ENCODE measurements at places on chromosomes 13 and 19.
A peak's percentile ranks its signal among the peaks of the same experiment; 100 is the strongest.

DNA sequence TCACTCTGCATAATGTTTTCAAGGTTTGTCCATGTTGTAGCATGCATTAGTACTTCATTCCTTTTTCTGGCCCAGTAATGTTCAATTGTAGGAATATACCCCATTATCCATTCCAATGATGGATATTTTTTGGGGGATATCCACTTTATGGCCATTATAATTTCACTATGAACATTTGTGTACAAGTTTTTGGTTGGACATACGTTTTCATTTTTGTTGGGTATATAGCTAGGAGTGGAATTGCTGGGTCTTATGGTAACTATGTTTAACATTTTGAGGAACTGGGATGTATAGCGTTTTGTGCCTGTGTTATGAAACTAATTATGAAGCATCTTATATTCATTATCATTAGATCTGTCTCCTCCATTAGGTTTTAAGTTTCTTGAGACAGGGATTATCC is 191.6 kb downstream of the TM9SF2 start:
- DNase-seq = no peak

DNA sequence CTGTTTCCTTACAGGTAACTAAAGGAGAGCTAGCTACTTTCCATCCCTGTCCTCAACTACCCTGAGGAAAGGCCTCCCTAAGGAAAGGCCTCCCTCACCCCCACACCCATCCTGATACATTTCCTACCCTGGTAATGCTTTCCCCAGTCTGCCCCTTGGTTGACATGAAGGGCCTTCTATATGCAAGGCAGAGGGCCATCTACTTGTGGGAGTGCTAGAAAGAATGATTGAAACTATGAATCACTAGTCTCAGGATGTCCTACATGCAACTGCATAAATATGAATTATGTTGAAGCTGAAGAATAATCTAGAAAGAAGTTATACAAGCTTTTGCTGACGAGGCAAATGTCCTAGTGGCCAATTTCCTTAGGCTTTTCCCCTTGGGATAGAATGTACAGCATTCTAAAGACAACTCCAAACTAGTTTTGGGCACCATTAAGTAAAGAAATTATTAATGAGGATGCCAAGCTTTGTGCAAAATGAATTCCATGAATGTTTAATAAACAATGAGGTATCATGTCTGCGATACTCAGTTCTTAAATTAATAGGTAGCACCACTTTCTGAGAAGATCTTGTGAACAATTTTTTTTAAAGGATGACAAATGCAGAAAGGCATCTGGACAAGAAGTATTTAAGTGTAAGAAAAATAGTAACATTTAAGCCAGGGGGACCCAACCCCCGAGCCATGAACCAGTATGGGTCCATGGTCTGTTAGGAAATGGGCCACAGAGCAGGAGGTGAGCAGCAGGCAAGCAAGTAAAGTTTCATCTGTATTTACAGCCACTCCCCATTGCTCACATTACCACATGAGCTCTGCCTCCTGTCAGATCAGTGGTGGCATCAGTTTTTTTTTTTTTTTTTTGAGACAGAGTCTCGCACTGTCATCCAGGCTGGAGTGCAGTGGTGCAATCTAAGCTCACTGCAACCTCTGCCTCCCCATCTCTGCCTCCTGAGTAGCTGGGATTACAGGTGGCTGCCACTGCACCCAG is 223.0 kb downstream of the LHFPL6 start:
- no peak for DNase-seq

- DNase-seq = no peak
Measured at GRCh38 chr13:114034481-114034891, 60.6 kb upstream of the C13orf46 start.

DNA sequence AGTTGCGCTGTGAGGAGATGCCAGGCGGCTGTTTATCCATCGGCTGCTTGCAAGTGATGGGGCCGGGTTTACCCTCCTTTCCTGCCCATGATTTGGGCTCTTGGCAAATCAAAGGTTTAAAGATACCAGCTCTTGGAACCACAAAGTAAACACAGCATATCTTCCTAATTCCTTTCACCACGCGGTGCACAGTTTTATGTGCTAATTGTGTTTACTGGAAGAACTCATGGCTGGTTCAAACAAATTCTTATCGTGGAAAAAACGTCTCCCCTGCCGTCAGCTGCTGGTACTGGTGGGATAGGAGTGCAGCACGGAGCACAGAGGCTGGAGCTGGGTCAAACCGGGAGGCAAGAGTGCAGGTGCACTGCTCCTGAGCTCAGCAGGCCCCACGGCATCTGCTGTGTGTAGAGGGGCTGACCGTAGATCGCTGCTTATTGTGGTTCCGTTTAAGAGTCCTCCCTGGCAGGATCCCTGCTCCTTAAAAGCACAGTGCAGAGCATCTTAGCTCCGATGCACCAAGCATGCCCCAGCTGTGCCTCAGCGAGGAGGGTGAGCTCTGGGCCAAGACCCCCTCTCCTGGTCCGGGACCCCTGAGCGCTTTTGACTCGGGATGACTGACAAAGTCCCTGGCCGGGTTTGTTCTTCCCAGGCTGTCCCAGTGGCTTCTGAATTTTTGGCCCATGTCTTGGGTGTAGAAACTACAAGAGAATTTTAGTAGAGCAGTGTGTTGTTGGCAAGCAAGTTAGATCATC is 51.3 kb upstream of the GAS6 start:
- DNase-seq = no peak

DNA sequence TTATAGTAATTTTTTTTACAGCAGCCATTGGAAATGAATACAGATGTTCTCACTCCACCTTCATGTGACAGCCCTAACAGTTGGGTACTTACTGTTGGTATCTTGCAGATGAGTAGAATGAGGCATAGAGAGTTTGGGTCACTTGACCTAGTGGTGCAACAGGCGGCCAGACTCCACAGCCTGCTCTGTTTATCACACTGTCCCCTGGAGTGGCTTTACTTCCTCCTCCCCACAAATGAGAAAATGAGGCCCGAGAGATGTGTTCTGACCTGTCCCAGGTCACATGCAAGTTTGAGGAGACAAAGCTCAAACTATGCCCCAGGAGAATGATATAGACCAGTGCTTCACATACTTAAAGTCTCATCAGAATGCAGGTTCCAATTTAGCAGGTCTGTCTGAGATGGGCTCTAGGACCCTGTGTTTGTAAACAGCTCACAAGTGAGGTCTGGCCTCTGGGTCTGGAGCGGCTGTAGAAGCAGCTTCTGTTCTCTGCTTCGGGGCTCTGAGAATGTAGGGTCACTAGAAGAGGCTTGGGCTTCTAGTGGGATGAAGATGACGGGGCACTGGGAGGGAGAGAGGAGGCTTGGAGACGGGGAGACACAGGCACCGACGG is 37.4 kb upstream of the RCBTB2 start:
- no peak for DNase-seq

GRCh38 chr13:51465124-51465523 is 12.3 kb upstream of the INTS6 start:
- DNase-seq = no peak

- peak; percentile 88 for DNase-seq
Measured at GRCh38 chr19:9009935-9010651, at the start of gene MUC16. TSS of gene MUC16 (minus strand) at chr19:9010409.

- DNase-seq = no peak
Measured at GRCh38 chr13:113272701-113273181, 24.3 kb upstream of the LAMP1 start.

GRCh38 chr19:29565171-29565570 is 39.4 kb downstream of the VSTM2B start:
- DNase-seq = no peak

GRCh38 chr13:28494778-28495537 is at the start of gene FLT1:
TSS of gene FLT1 (minus strand) at chr13:28495128. CDS start at chr13:28494843, 285 bp downstream.
- no peak for DNase-seq

DNA sequence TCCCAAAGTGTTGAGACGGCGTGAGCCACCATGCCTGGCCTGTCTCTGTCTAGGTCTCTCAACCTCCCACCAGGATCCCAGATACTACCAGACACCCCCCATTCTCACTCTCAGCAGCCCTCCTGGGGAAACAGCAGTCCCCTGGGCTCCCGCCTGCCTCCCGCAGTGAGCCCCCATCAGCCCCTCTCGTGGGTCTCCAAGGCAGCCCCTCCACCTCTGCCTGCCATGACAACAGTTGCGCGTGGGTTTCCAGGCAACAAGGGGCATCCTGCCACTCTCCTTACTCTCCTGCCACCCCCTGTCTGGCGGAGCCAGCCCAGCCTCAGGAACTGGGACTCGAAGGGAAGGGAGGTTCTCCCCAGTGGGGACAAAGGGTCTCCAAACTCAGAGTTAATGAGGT is 5.2 kb downstream of the LRRC4B start:
- no peak for DNase-seq

GRCh38 chr19:41649827-41650226 is 23.0 kb upstream of the CEACAM4 start:
- DNase-seq = no peak

DNA sequence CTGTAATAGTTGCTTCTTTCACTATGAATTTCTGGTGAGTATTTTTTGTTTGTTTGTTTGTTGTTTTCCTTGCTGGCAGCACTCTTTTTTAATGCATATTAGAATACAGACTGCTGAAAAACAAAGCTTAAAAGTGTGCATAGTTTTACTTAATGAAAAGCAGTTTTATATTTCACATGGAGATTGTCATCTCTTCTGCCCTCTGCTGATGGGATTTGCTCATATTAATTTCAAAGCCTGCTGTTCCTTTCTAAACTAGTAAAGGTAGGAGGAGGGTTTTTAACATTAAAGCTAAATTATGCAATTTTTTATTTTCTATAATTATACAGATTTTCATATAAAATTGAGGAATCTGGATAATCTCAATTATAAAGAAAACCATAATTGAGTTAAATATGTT is 692.6 kb upstream of the SLITRK1 start:
- DNase-seq = no peak

DNA sequence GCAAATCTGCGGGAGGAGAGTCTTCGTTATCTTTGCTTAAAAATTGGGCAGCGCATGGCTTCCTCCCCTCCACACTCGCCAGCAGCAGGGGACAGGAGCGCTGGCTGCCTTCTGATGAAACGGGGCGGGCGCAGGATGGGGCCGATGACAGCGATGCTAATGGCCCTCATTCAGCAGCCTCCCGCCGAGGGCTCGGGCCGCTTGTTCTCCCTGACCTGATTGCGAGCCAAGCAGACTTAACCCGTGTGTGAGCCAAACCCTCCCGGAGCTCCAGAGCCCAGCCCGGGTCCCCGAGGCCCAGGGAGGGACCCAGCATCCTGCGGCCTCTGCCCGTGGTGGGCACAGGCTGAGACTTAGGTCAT is 90.3 kb downstream of the KDM4B start:
- no peak for DNase-seq

- DNase-seq = no peak
Measured at GRCh38 chr13:63351081-63351480, 1935.4 kb upstream of the PCDH20 start.

DNA sequence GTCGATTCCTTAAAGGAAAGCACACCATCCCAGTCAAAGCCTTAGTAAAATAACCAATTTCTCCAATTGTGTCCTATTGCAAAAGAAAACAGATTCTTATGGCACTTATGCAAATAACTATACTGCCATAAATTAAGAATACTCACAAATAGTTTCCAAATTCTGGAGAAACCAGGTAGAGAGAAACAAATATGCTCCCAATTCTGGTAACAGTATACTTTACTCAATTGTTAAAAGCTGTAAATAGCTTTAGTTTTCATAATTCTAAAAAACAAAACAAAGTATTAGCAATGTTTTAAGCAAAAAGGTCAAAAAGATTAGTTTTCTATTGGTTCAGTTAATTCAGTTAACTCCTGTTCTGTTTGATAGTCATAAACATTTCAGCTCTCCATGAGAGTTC is 18.2 kb upstream of the UBAC2 start:
- DNase-seq = no peak

DNA sequence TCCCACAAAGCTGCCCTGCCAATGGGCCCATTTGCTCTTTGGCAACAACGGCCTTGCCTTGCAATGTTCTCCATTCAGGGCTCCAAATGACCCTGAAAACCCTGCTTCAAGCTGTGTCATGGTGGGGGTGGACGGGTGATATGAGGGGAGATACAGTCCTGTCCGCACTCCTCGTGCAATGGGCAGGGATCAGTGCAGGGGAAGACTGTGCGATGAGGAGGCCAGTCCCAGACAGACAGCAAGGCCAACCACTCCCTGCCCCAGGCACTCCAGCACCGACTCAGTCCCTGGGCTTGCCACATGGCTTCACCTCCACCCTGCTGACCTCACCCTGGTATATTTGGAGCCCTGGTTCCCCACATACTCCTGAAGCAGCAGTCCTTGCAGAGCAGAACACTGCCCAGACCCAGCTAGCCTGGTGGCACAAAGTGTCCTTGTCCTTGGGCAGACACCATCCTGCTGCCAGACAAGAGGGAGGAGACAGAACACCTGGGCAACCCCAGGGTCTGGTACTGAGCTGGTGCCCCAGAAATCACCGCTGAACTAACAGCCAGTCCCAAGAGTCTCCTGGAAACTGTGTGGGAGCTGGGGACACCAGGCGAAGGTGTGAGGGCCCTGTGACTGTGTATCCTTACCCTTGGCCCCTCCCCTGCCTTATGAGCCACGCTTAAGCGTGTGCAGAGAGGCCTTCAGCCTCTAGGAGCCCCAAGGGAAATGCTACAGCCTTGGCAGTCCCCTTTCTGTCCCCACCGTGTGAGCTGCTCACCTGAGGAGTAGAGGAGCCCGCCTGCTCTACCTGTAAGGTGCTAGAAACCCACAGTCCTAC is 9.1 kb upstream of the SLC35E1 start:
- no peak for DNase-seq

DNA sequence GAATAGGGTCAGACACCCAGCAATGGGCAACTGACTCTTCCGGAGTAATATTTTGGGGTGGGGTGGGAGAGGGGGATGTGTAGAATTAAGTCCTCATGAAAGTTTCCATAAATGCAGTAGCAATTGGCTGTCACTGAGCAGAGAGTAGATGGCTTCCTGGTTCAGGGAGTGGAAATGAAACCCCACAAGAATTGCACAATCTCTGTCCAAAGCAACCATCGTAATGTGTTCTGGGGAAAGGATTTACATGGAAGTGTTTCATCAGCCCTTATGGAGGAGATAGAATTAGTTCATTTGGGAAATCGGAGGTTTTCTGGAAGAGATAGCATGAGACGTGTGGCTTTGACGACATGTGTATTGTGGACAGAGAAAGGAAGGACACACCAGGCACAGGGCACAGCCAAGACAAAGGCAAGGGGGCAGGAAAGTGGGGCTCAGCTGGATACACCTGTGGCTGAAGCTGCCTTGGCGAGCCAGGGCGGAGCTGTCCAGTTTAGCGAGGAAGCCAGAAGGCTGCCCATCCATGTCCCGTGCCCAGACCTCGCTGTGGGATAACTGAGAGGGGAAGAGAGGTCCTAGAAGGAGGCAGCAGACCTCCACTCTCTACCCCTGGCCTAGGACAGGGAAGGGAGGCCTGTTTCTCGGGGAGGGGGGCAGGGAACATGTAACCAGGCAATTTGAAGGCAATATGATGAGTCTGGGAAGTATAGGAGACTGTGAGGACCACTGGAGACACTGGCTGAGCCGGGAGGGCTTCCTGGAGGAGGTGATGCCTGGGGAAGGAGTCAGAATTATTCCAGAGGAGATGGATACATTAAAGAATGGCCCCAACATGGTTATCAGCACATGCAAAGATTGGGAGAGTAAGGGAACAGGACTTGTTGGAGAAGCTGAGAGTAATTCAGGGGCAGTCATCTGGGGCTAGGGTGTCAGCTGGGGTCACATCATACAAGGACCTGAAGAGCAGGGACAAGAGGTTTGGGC is 2.6 kb upstream of the CLEC4G start:
- no peak for DNase-seq

GRCh38 chr19:11070123-11070522 is 19.1 kb upstream of the LDLR start:
- DNase-seq = no peak
